ENCODE measurements at places on chromosomes 11 and 22. TPM values are rescaled to one million over a fixed set of nuclear protein-coding genes. Genes with fewer than 3 reads are reported as not detected.

GRCh38 chr11:87961606-87962005 lies 213.6 kb downstream of the RAB38 start:
- no peak for DNase-seq
- no peak overlapping the region for H3K27ac ChIP-seq
- no peak overlapping the region for H3K4me3 ChIP-seq
- H3K27me3 ChIP-seq: peaks cover 8% of the 10 kb centered on the region
- no peaks in the 10 kb centered on the region for H3K36me3 ChIP-seq

- no peak for DNase-seq
- peak overlapping the region; percentile 94 for H3K27ac ChIP-seq
- H3K4me1 ChIP-seq: peaks cover 65% of the 10 kb centered on the region
- peaks cover 3% of the 10 kb centered on the region for H3K36me3 ChIP-seq
- H3K4me3 ChIP-seq: peak overlapping the region; percentile 50
These were observed 125.9 kb downstream of the TEAD1 start for GRCh38 chr11:12800032-12800671.

DNA sequence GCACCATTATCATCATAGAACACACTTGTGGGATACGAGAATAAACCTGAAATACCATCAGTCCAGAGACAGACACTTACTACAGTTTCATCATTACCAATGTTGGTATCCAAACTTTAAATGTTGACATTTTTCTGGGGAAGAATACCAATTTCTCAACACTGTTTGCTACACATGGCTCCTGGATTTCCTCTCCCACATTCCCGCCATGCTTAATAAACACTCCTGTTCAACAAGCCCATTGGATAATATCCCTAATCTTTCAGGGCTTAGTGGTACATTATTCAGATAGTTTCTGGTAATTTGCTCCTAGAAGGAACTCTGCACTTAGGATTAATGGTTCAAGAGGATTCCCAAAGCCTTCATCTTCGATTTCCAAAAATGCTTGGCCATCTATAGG lies 48.2 kb downstream of the CSF2RB start:
- H3K27me3 ChIP-seq: peaks cover 41% of the 10 kb centered on the region
- no peak overlapping the region for H3K4me3 ChIP-seq
- H3K36me3 ChIP-seq: peaks cover 3% of the 10 kb centered on the region
- H3K4me1 ChIP-seq: no peaks in the 10 kb centered on the region

DNA sequence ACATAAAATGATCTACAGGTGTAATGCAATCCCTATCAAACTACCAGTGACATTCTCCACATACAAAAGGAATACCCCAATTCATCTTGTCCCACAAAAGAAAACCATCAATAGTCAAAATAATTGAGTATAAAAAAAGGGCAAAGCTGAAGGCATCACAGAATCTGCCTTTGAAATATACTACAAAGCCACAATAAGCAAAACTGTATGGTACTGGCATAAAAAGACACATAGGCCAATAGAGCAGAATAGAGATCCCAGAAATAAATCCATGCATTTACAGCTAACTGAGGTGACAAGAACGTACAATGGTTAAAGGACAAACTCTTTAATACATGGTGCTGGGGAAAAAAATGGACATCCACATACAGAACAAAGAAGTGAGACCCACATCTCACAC lies 31.8 kb downstream of the ZNF195 start:
- no peak overlapping the region for H3K4me3 ChIP-seq
- H3K27ac ChIP-seq: no peak overlapping the region
- H3K27me3 ChIP-seq: peaks cover 5% of the 10 kb centered on the region
- H3K36me3 ChIP-seq: peaks cover 12% of the 10 kb centered on the region
- no peaks in the 10 kb centered on the region for H3K4me1 ChIP-seq

SCGB1C1 gene
- total RNA-seq: not detected

MYO18B gene
- 0.20 TPM for total RNA-seq

All from chondrocyte (in vitro differentiated cells).